Activated naive CD8-positive, alpha-beta T cell treated with anti-CD3 and anti-CD28 coated beads, Interleukin-2, amount 50 U/mL, for 24 hours (primary cell): ENCODE measurements at places on chromosomes 5 and 9.

DNA sequence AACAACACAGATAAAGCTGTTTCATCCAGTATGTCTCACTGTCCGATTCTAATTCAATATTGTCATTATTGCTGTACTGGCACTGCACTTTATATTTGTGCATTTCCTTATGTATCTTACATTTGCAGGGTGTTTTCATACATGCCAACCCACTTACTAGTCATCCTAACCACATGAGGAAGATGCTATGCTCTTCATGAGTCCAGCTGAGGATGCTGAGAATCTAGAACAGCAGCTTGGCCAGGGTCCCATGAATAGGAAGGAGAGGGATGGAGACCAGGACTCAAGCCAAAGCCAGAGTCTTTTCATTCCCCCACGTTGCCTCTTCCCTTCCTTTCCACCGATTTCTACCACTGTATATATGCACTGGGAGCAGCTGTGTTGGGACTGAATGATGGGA, 292.8 kb upstream of the KLF4 start:
- DNase-seq: no peak

DNA sequence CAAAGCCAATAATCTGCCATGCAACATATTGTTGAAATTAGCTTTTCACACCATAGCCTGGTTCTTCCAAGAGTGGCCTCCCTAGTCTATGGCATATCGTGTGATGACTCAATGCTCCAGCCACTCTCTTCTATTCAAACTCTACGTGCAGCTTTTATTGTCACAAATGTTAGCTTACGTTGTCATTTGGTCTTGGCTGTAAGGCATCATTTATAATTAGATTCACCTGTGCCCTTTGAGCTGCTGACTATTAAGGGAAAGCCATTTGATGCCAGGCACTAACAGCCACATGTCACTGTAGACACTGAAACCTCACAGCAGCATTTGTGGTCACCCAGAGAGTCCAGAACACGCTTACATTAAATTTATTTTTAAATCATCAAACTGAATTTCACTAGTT, 66.8 kb downstream of the APBA1 start:
- no peak for DNase-seq

DNA sequence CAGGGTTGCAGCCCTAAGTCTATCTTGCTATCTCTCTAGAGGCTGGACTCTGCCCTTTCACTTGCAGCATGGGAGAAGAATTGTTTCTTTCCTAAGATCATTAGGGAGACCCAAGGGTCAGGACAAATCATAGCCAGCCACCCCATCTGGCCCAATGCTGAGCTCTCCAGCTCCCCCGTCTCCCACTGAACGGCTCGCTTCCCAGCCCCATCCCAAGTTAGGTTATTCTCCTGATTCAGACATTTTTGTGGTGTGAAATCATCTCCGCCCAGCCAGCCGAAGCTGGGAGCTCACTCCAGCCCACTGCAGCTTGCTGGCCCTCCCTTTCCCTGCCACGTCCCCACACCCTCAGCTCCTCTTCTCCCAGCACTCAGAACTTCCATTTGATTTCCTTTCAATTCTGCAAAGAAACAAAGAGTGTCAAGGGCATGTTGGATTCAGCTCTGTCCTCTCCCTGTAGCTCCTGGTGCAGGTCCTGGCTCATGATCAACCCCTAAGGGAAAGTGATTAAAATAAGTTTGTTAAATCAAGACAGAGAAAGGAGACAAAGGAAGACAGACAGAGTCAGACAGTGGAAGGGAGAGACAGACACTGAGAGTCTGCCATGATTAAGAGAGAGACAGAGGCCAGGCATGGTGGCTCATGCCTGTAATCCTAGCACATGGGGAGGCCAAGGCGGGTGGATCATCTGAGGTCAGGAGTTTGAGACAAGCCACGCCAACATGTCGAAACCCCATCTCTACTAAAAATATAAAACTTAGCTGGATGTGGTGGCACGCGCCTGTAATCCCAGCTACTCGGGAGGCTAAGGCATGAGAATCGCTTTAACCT, 12.6 kb upstream of the SPARC start:
- no peak for DNase-seq

- DNase-seq: no peak
These were observed 163.2 kb downstream of the LPAR1 start for GRCh38 chr9:110874963-110875674.

DNA sequence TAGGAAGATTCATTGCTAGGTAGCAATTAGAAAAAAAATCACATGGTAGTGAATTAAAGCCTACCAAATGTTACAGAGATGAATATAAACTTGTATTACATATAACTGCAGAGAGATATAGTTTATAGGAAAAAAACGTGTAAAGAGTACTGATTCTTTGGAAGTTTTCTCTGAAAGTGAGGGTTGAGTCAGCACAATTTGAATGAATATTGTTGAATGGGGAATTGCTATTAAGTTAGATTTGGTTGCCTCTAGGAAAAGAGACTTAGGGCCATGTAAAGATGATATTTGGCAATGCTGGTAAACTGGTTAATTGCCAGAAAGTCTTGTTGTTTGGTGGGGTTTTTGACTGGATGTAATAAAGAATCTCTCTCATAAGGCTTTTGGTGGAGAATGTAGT, 37.2 kb upstream of the TAL2 start:
- no peak for DNase-seq

GRCh38 chr5:164256351-164256750, 750.9 kb downstream of the MAT2B start:
- DNase-seq: no peak

GRCh38 chr5:143217065-143217803, 186.3 kb downstream of the NR3C1 start:
- no peak for DNase-seq

- no peak for DNase-seq
These were observed 39.9 kb downstream of the RHOBTB3 start for GRCh38 chr5:95770830-95771708.

DNA sequence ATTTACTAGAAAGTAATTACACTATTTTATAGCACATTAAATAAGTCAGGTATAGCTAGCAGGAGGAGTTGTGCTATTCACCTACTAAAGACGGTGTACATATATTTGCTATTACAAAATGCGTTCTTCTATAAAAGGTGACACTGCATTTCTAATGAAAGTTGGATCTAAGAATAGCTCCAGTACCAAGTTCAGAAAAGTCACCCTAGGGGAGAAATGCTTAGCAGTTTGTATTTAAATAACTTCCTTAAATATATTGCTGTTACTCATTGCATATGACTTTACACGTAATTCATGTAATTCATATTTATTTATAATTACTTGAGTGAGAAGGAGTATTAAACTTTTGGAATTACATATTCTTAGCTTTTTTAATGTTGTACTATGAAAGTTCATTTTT, 7.0 kb upstream of the SUB1 start:
- DNase-seq: no peak

GRCh38 chr5:57986761-57987341, 473.0 kb downstream of the PLK2 start:
- no peak for DNase-seq

DNA sequence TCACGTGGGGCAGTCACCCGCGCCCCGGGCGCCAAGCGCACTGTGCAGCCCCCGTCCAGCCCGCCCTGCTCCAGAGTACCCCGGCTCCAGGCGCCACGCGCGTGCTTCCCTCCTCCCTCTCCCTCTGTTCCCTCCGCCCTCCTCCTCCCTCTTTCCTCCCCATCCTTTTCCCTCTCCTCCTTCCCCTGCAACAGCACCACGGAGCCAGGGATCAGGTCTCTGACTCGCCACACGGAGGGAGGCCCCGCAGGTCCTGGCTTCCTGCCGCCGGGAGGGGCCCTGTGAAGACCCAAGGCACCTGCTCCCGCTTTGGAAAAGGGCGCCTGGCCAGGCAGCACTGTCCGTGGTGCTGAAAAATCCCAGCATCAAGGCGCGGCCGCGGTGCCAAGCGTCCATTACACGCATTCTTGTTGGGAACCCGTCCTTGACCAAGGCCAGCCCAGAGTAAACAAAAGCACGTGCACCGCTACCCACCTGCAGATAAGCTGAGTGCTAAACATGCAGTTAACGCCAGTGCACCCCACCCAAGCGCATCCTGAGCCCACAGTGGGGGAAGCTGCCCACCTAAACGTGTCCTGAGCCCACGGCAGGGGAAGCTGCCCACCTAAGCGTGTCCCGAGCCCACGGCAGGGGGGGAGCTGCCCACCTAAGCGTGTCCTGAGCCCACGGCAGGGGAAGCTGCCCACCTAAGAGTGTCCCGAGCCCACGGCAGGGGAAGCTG, 21.7 kb downstream of the SLC6A18 start:
- DNase-seq: peak; percentile 27

DNA sequence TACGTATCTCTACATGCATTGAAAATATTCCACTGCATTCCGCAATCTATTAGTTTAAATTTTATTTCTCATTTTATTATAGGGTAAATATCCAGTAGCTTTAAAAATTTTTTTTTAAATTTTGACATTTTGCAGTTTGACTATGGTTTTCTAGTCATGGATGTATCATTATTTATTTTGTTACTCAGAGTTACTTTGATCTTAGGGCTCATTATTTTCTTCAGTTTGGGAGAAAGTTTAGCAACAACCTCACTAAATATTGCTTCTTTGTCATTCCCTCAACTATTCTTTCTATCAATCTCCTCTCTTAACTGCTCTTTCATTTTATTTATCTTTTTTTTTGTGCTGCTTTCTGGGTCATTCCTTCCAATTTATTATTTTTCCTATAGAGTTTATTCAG, 100.5 kb upstream of the SLCO6A1 start:
- no peak for DNase-seq

DNA sequence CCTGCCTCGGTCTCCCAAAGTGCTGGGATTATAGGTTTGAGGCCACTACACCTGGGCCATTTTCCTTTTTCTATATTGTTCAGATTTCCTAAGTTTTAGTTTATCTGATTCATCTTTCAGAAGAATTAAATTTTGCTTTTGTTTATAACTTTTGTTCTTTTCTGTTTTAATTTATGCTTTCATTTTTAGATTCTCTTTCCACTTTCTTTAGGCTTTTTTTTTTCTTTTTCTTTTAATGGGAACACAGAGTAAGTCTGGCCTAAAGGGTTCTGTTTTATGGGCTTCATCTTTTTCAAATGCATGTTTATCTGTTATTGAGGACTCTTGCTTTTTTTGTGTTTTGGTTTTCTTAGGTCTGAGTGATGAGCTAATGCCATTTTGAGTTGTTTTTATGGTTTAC, 42.1 kb downstream of the SNX30 start:
- no peak for DNase-seq

DNA sequence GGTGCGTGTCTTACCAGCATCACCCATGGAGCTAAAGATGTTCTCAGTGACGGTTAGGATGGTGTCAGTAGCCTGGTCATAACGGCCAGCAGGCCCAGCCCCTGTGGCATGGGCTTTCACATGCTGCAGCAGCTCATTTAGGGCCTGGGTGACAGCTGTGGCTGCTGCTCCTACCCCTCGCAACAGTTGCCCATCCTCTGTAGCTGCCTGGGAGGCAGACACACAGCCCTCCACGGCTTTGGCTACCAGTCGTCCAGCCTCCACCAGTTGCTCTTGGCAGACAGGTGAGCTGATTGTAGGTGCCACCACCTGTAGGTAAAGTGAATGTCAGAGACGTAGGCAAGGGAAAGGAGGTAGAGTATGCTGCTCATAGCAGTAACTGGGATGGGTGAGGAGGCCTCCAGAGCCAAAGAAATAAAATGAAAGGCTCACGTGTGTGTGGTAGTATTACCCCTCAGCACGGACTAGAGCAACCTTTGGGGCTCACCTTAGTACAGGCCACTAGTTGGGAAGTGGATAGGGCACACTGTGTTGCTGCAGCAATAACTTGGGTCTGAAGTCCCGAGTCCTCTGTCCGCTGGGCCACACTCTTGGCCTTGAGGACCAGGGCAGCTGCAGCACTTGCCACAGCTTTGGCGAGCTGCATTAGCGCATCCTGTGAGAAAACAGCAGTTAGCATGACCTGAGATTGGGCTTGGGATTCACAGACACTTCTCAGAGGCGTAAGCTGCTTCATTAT, 14.7 kb downstream of the TLN1 start:
- DNase-seq: no peak

DNA sequence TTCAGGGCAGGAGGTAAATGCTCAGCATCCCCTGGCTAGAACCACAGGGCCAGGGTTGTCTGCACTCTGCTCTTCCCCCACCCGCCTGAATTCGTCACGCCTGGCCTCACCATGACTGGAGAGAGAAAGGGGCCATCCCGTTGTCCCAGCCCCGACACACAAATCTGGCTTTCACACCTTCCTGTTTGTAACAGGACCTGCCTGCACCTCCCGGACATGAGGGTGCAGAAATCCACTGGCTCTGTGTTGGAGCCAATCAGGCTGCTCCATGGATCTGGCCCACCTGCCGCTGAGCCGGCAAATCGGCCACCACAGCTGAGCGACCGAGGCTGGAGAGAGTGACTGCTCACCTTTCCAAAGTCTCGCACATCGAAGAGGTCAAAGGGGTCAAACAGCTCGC, 53.4 kb downstream of the VAV2 start:
- DNase-seq: no peak

GRCh38 chr5:111859031-111859430, 102.0 kb upstream of the NREP start:
- DNase-seq: no peak
